Caco-2 (cell line): ENCODE measurements at places on chromosomes 11 and 22.
A peak's percentile ranks its signal among the peaks of the same experiment; 100 is the strongest.

DNA sequence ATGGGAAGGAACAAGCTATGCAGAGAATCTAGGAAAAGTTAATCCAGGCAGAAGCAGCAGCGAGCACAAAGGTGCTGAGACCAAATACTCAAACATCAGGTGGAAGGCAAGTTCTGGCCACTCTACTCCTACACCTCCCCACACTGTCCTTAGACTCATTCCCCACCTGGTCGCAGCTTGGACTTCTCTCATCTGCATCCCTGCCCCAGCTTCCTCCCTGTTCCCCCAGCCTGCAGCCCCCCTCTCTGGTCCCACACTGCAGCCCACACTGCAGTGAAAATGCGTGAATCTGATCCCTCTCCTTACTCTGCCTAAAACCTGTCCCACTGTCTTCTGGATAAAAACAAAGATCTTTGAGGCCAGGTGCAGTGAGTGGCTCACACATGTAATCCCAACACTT lies 9.1 kb downstream of the TPBGL start:
- no peaks in the 10 kb centered on the region for H3K27me3 ChIP-seq
- H3K4me3 ChIP-seq: no peak overlapping the region
- no peaks in the 10 kb centered on the region for H3K36me3 ChIP-seq
- H3K27ac ChIP-seq: no peak overlapping the region
- no peak for DNase-seq

DNA sequence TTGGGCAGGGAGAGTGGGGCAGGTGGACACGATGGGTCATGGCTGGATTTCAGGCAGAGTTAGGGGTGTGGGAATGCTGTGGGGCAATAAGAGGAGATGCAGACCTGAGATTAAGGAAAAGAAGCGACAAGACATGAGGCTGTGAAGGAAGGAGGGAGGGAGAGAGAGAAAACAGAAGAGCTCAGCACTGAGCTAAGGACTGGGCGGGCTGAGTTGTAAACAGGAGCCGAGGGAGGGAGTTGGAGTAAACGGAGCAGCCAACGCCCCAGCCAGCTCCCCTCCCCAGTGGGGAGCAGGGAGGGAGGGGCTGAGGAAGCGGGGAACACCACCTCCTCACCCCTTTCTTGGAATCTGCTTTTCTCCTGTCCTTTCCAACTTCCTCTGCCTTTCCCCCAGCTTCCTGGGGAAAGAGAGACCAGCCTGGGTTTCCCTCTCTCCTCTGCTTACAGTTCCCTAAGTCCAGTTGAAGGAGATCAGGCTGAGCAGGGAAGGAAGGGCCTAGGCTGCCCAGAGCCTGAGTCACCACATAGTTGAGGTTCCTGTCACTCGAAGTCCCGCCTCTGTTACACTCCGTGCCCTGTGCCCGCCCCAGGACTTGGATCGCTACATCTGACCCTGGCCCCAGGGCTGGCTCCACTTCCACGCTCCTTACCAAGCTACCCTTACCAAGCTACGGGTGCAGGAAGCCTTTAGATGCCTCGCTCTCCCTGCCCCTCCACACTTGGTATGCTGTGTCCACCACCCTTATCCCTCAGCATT lies 6.7 kb upstream of the AHNAK start:
- no peaks in the 10 kb centered on the region for H3K36me3 ChIP-seq
- peak overlapping the region; percentile 96 for H3K27ac ChIP-seq
- peaks cover 89% of the 10 kb centered on the region for H3K4me1 ChIP-seq
- DNase-seq: peak; percentile 92

DNA sequence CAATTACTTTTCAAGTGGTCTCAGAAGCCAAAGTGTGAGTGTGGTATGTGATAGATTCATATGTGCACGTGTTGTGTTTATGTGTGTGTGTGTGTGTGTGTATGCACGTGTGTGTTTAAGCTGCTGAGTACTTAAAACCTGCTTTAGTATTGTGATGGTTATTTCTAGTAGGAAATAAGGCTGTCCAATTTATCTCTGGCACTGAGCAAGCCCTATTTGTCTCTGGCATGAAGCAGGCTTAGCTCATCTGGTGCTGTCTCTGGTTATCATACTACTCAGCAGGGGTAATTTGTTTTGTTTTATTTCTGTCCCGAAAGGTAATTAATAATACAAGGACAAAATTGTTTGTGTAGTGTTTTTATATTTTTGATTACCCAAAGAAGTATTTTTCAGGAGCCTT lies 333.7 kb downstream of the FAT3 start:
- no peak overlapping the region for H3K4me3 ChIP-seq
- no peak for DNase-seq
- no peaks in the 10 kb centered on the region for H3K4me1 ChIP-seq
- no peaks in the 10 kb centered on the region for H3K36me3 ChIP-seq
- no peak overlapping the region for H3K27ac ChIP-seq

- H3K36me3 ChIP-seq: no peaks in the 10 kb centered on the region
- no peak overlapping the region for H3K4me3 ChIP-seq
- DNase-seq: no peak
- no peaks in the 10 kb centered on the region; the same call in 1 of the 2 replicates for H3K27me3 ChIP-seq
Observed at GRCh38 chr22:49461674-49462073, 366.0 kb downstream of the BRD1 start.

DNA sequence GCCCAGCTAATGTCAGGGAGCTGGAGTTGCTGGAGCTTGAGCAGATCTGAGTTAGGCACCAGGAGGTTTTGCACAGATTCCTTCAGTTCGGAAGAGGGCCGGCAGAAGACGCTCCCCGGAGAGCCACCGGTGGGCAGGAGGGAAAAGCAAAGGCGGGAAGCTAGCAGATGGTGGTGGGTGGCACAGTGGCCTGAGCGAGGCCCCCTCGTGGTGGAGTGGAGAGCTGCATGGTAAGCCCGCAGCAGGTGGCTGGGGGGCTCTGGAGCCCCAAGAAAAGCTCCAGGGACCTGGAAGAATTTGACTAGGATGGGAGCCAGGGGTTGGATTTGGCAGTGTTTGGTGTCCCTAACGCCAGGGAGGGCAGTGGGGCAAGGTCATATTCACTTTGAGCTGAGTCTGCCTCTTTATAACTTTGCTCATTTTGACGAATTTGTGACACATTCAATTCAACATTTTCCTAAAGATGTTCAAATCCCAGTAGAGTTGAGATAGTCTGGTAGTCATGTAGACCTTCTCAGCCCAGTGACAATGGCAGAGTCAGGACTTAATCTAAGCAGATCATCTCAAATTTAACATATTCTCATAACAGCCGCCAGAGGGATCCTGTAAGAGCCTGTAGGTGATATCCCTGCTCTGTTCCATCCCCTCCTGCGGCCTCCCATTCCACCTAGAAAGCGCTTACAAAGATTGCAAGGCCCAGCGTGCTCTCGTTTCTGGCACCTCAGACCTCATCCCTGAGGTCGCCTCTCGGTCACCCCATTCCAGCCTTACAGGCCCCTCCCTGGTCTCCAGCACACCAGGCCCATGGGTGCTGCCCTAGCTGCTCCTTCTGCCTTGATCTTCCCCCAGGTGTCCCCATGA lies 57.9 kb downstream of the TRIM29 start:
- DNase-seq: peak; percentile 36
- no peaks in the 10 kb centered on the region for H3K4me1 ChIP-seq

DNA sequence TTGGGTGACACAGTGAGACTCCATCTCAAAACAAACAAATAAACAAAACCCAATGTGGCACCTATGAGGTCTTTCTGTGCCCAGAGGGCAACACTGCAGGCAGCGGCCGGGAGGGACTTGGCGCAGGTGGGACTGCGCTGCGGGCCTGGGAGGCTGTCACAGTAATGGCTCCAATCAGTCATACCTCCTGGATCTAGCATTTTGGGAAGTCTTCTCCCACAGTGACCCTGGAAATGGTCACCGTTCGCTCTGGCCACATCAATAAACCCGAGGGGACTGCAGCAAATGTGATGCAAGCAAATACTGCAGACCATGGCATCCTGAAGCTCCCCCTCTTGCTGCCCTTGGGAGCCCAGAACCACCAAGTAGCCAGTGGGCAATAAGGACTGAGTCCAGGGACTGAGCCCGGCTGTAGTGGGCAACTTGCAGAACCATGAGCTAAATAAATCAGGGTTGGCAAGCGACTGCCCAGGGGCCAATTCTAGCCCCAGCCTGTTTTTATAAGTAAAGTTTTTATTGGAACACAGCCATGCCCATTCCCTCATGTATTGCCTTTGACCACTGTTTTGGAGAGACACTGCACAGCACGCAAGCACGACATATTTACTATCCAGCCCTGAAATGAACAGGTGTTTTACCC lies 15.4 kb downstream of the SHANK2 start:
- no peaks in the 10 kb centered on the region for H3K27me3 ChIP-seq
- no peak overlapping the region for H3K4me3 ChIP-seq
- no peak overlapping the region for H3K27ac ChIP-seq

DNA sequence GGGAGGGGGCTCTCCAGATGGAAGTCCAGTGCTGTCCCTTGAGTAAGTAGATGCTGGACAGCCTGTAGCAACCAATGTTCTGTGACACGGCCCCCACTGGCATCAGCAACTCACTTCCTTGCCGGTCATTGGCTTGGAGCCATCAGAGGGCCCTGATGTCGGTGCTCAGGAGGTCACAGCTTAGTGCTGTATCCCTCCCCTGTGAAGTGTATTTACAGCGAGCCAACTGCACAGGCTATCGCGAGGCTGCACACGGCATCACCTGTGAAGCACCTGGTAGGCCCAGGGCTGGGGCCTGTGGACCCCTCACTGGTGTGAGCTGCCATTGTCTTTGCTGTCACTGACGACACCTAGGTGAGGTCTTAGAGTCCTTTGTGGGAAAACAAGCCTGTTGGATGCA lies 13.4 kb upstream of the ACR start:
- H3K4me3 ChIP-seq: no peak overlapping the region
- DNase-seq: no peak
- H3K36me3 ChIP-seq: no peaks in the 10 kb centered on the region
- no peaks in the 10 kb centered on the region for H3K27me3 ChIP-seq
- no peak overlapping the region for H3K27ac ChIP-seq

DNA sequence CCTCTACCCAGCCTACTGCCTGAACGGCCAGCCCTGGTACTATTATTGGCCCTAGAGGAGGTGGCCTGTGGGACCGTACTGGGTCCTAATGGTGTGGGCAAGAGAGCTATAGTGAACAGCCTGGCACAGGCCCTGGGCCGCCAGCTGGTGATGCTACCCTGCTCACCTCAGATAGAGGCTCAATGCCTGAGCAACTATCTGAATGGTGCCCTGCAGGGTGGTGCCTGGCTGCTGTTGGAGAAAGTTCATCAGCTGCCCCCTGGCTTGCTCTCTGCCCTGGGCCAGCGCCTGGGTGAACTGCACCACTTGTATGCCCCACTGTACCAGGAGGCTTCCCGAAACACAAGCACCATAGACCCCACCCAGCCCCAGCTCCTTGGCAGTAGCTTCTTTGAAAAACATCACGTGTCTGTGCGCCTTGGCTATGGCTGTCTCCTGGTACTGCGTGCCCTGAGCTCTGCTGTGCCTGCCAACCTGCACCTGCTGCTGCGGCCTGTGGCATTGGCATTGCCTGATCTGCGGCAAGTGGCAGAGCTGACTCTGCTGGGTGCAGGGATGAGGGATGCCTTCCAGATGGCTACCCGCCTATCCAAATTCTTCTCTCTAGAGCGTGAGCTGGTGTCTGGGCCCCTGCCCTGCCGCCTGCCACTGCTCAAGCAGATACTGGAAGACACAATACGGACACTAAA lies 49.0 kb downstream of the DNHD1 start:
- no peak overlapping the region for H3K4me3 ChIP-seq
- no peaks in the 10 kb centered on the region for H3K36me3 ChIP-seq
- H3K4me1 ChIP-seq: no peaks in the 10 kb centered on the region
- no peaks in the 10 kb centered on the region for H3K27me3 ChIP-seq
- no peak overlapping the region for H3K27ac ChIP-seq

- H3K27ac ChIP-seq: peak overlapping the region; percentile 79
- peaks cover 50% of the 10 kb centered on the region for H3K4me1 ChIP-seq
- H3K36me3 ChIP-seq: no peaks in the 10 kb centered on the region
- peak; percentile 91 for DNase-seq
Observed at GRCh38 chr11:101866619-101867491, 48.0 kb upstream of the CEP126 start.

GRCh38 chr11:120912504-120912903 lies 111.4 kb upstream of the TBCEL start:
- H3K4me1 ChIP-seq: peaks cover 4% of the 10 kb centered on the region; the same call in 1 of the 2 replicates
- H3K36me3 ChIP-seq: no peaks in the 10 kb centered on the region
- DNase-seq: no peak
- H3K27me3 ChIP-seq: 0 out of 2 replicates have a peak, but pooled peaks cover 3% of the 10 kb centered on the region
- H3K27ac ChIP-seq: no peak overlapping the region

DNA sequence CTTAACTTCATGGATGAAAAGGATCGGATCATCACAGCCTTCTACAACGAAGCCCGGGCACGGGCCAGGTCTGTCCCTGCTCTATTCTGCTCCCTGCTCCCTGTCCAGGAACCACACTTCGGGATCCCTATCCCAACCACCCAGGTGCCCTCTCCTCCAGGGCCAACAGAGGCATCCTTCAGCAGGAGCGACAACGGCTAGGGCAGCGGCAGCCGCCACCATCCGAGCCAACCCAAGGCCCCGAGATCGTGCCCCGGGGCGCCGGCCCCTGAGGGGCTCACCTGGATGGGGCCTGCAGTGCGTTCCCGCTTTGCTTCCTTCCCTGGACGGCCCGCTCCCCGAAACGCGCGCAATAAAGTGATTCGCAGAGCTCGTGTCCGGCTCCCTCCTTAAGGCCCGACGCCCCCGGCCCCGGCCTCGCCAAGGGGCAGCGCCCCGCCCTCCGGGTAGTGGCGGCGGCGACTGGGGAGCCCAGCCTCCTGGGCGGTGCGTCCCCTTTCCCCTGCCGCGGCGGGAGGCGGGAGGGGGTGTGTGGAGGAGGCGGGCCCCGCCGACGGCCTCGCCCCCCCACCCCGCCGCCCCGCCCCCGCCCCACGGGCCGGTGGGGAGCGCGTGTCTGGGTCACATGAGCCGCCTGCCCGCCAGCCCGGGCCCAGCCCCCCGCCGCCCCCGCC lies at the start of gene VEGFB:
VEGFB (plus strand) TSS at position 672 of the 674 bp plus-strand sequence. CDS start 250 bp downstream, outside the sequence.
- H3K27me3 ChIP-seq: no peaks in the 10 kb centered on the region
- DNase-seq: peak; percentile 77
- peaks cover 24% of the 10 kb centered on the region for H3K4me1 ChIP-seq
- H3K36me3 ChIP-seq: peaks cover 2% of the 10 kb centered on the region
- H3K4me3 ChIP-seq: peak within 1 kb of the TSS; percentile 77

DNA sequence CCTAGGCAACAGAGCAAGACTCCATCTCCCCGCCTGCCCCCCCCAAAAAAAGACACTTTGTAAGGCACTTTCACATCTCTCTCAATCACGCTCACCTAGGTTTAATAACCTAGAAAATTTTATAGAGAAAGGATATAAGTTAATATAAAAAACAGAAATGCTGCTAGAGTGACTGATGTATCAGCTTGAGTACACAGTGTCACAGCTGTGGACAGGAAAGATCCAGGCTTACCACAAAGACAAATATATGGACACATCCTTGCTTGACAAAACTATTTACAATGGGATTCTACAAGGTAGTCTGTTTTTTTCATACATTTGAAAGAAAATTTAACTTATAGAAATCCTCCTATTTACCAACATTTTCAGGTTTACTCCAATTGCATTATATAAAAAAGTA lies 96.7 kb downstream of the ABTB2 start:
- no peaks in the 10 kb centered on the region for H3K36me3 ChIP-seq
- H3K4me1 ChIP-seq: no peaks in the 10 kb centered on the region
- no peak for DNase-seq
- no peaks in the 10 kb centered on the region for H3K27me3 ChIP-seq
